ENCODE measurements at places on chromosomes 5 and 9.

- DNase-seq, result no peak
These were observed 26.2 kb upstream of the ANKRD33B start for GRCh38 chr5:10537624-10538023.

DNA sequence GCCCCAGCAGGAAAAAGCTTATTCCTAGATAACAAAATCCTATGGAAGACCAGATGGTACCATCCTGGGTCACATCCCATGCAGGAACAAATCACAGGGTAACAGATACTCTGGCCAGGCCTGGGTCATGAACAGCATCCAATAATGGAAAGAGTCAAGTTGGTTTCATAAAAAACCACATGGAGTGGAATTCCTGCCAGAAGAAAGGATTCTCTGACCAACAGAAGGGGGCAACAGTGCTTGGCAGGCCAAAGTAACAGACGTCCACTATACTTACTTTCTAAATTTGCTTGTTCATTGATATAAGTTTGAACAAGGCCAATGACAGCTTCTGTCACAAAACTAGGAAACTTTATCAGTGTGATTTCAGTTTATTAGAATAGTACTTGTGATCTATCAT lies 273.5 kb downstream of the ARRDC3 start:
- no peak for DNase-seq

DNA sequence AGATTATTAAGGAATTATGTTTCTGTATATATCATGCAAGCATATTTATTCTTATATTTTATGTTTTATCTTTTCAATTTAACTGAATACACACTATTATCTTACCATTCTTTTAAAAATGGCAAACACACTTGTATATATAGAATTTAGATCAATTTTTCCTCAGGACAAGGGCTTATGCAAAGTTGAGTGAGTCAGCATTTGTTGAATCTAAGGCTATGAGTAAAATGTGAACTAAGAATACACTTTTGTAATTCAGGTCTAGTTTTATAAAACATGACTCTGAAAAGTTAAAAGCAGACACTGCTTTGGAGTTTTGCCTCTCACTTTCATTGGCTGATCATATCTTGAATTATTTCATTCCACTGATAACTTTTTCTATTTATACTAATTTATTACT lies 127.8 kb downstream of the FOCAD start:
- DNase-seq, result no peak

DNA sequence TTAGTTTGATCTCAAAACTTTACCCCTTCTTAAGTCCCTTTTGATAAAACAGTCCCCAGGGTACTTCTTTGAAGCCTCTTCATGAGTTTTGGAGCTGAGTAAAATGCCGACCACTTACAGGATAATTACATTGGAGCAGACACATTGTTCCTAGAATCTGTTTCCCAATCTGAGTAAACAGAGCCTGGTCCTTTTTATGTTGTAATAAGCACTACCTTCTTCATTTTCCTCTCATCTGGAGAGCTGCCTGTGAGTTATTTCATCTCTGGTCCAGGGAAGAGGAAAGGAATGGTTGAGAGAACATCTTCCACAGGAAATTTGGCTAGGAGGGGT lies 26.3 kb upstream of the GALNT10 start:
- DNase-seq, result no peak

GRCh38 chr5:26482810-26483375 lies 555.5 kb downstream of the CDH9 start:
- DNase-seq, result no peak
